Stromal cell of bone marrow (primary cell): ENCODE measurements at places on chromosomes 16 and 17.

- no peak for DNase-seq
Measured at GRCh38 chr16:15961571-15962090, 12.2 kb downstream of the ABCC1 start.

- no peak for DNase-seq
Measured at GRCh38 chr16:30649725-30650368, 913 bp upstream of the PRR14 start.

DNA sequence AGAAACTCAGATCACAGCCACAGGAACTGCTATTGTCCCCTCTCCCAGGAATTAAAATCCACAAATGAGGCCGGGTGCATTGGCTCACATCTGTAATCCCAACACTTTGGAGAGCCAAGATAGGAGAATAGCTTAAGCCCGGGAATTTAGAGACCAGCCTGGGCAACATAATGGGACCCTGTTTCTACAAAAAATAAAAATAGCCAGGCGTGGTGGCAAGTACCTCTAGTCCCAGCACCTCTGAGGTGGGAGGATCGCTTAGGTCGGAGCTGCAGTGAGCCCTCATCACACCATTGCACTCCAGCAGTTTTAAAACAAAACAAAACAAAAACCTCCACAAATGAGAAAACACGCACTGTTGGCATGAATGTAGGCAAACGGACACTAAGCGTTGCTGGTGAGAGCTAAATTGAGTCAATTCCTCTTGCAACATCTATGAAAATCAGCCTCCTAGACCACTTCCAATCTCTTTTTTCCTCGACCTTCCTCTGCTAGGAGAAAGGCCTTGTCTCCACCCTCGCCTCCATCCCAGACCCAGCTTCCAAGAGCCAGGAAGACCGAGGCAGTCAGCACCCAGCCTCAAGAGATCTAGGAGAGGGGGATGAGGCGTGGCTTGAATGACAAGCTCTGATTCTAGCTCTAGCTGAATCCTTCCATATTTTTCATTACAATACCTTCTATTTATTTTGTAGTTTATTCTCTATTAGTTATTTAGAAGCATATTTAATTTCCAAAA is 14.8 kb downstream of the TLE7 start:
- DNase-seq: no peak

DNA sequence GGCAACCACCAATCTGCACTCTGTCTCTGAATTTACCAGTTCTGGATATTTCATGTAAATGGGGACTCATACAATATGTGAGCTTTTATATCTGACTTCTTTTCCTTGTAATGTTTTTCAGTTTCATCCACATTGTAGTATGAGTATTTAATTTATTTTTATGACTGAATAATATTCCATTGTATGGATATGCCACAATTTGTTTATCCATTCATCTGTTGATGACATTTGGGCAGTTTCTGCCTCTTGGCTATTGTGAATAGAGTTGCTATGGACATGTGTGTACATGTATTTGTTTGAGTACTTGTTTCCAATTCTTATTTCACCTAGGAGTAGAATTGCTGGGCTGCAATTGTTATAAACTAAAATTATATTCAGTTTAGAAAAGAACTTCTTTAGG is 126.9 kb downstream of the MRTFB start:
- no peak for DNase-seq

GRCh38 chr17:64683796-64684195 is 21.7 kb upstream of the SMURF2 start:
- DNase-seq: no peak

DNA sequence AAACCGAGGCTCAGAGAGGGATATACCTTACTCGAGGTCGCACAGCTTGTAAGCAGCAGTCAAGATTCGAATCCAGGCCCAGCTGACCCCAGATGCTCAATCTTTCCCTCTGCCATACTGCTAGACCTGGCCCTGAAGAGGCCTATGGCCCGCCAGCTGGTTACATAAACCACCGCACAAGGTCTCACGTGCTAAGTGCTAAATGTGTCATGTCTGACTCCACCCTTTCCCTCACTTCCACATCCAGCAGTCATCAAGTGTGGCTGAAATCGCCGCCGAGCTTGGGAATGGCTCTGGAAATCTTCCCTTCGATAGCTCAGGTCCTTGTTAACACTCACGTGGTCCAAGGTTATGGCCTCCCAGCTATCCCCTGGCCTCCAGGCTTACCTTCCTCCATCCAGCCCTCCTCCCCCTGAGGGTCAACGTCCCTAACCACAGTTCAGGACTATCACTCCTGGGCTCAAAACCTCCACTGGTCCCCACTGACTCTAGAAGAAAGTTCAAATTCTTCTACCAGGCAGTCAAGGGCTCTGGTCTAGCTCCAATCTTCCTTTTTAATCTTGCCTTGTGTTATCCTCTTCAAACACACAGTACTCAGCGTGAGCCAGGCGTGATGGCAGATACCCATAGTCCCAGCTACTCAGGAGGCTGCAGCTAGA is 3.5 kb downstream of the ZBTB4 start:
- no peak for DNase-seq

GRCh38 chr17:43588121-43588520 is 42.0 kb upstream of the ETV4 start:
- no peak for DNase-seq

DNA sequence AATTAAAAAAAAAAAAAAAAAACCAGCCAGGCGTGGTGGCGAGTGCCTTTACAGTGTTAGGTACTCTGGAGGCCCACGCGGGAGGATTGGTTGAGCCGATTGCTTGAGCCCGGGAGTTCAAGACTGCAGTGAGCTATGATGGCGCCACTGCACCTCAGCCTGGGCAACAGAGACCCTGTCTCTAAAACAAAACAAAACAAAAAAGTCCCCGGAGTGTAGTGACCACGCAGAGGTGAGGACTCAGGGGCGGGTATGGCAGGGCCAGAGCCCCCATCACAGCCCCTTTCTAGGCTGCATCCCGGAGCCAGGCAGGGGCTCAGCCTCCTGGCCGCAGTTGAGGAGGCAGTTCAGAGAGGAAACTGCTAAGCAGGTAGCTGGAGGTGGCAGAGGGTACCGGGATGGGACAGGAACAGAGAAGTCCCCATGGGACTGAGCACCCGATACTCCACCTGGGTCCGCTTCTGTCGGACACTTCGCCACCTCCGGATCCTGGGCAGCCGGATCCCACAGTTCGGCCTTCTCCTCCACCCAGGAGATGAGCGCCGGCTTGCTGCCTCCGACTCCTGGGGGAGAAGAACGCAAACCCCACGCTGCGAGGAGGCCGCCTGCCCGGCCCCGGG is 800 bp downstream of the ZNF747 start:
- DNase-seq: no peak

DNA sequence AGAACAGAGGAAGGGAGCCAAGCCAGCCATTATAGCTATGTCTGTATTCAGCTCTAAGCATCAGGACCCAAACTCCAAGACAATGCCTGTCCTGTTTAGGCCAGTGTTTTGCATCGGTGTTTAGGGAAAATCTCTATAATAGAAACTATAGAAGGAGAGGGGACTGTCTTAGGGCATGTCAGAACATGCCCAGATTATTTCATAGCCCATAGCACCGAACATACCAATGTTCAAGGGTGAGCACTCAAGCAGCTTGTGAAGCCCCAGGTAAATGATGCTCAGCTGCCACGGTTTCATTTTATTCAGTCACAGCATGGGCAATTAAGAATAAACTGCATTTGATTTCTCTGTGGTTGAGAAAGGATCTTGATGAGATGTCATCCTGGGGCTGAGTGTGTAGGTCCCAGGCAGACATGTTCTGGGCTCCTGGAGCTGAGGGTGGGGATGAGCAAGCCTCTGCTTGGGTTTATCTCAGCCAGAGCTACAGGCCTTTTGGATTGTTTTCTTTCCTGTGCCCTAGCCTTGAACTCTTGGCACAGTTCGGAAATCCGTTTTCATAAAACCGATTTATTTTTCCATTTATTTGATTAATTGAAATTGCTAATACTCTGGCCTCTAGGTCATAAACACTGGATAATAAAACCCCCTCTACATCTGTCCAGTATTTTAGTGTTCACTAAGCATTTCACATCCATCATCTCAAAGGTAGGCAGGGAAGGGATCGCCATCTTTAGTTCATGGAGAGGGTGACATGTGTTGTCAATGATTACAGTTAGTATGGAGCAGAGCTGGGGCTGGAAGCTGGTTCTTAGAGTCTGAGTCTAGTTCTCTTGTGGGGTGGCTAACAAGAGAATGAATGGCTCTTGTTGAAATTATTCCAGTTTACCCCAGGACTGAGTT is 290.7 kb upstream of the ASIC2 start:
- DNase-seq: no peak
